ENCODE measurements at places on chromosomes 7 and 10.

DNA sequence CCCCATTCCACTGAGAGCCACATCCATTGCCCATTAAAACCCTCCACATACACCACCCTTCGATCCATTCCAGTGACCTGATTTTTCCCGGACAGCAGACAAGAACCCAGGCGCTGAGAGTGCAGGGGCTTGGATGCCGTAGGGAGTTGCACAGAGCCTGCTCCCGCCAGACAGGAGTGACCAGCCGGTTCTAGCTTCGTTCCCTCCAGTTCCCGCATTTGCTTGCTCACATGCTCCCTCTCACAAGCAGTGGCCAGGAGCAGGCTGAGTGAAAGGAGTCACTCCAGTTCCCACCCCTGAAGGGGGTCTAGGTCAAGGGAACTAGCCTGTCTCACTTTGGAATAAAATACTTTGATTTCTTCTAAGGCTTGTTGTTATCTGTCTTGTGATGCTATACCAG is 119.5 kb downstream of the SKIDA1 start:
- no peak for DNase-seq
- no peaks in the 10 kb centered on the region for H3K4me1 ChIP-seq
- H3K36me3 ChIP-seq, result no peaks in the 10 kb centered on the region
- no peak overlapping the region for H3K27ac ChIP-seq
- H3K27me3 ChIP-seq, result peaks cover 3% of the 10 kb centered on the region

GRCh38 chr10:118835682-118836326 is 81.0 kb upstream of the CACUL1 start:
- H3K4me3 ChIP-seq, result no peak overlapping the region
- no peak for DNase-seq
- peaks cover 3% of the 10 kb centered on the region for H3K4me1 ChIP-seq
- peaks cover 11% of the 10 kb centered on the region for H3K27me3 ChIP-seq

DNA sequence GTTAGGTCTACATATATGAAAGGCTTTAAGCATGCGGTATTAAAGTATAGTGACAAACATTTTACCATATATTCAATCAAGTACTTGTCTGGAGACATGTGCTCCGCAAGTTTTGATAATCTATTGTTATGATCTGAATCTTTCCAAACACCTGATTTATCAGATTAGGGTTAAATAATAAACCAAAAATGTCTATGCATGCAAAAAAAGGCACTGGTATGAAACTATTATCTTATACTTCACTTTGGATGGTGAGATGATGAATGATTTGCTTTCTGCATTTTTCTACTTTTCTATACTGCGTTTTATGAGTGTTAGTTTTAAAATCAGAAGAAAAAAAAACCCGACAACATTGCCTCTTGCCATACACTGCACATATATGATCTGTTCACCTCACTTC is 37.8 kb upstream of the FAM133B start:
- H3K27me3 ChIP-seq, result no peaks in the 10 kb centered on the region
- no peak for DNase-seq
- H3K36me3 ChIP-seq, result peaks cover 14% of the 10 kb centered on the region
- H3K4me1 ChIP-seq, result peaks cover 26% of the 10 kb centered on the region

GRCh38 chr10:45444976-45445898 is 71.2 kb downstream of the ALOX5 start:
- H3K27me3 ChIP-seq, result no peaks in the 10 kb centered on the region
- no peaks in the 10 kb centered on the region for H3K4me1 ChIP-seq
- no peak overlapping the region for H3K27ac ChIP-seq
- H3K4me3 ChIP-seq, result no peak overlapping the region
- H3K36me3 ChIP-seq, result peaks cover 45% of the 10 kb centered on the region

GRCh38 chr7:22241805-22242390 is 115.1 kb downstream of the RAPGEF5 start:
- peaks cover 7% of the 10 kb centered on the region for H3K36me3 ChIP-seq
- no peaks in the 10 kb centered on the region for H3K4me1 ChIP-seq
- no peak overlapping the region for H3K27ac ChIP-seq
- H3K4me3 ChIP-seq, result no peak overlapping the region
- no peaks in the 10 kb centered on the region for H3K27me3 ChIP-seq

GRCh38 chr10:26858707-26859034 is 2.1 kb downstream of the ABI1 start:
- peaks cover 3% of the 10 kb centered on the region for H3K27me3 ChIP-seq
- peak overlapping the region; percentile 98 for H3K4me3 ChIP-seq
- no peak for DNase-seq
- peaks cover 62% of the 10 kb centered on the region for H3K4me1 ChIP-seq

DNA sequence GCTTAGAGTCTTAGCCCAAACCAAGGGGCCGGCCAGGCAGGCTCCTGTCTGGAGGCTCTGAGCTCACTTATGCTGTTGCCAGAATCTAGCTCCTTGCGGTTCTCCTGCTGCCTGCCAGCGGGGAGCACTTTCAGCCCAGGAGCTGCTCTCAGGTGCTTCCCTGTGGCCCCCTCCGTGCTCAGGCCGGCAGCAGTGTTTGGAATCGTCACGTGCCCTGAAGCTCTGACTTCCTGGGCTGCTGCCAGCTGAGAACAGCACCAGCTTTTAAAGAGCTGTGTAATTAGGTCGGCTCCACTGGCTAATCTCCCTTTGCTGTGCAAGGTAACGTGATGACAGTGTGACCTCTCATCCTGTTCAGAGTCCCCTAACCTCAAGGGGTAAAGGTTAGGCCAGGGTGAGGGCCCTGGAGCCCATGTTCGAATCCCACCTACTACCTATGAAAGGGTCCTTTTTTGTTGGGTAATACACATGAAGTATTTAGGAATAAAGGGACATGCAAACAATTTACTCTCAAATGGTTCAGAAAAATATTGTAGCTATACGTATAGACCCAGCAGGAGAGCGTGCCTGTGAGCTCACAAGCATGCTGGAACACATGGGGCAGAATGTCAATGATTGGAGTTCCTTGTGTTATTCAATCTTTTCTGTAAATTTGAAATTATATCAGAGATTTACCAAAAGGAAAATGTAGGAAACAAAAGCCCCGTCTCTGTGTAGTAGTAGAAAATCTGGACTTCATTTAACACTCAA is 16.6 kb downstream of the ZNF862 start:
- no peak overlapping the region for H3K4me3 ChIP-seq
- H3K27me3 ChIP-seq, result no peaks in the 10 kb centered on the region
- DNase-seq, result no peak
- peaks cover 7% of the 10 kb centered on the region for H3K36me3 ChIP-seq
- H3K27ac ChIP-seq, result no peak overlapping the region
- H3K4me1 ChIP-seq, result no peaks in the 10 kb centered on the region

GRCh38 chr10:15370856-15371701 is at the start of gene FAM171A1:
Gene FAM171A1 (minus strand): TSS chr10:15371289. CDS start chr10:15371052, 237 bp downstream.
- H3K27ac ChIP-seq, result no peak within 1 kb of the TSS
- H3K36me3 ChIP-seq, result no peaks in the 10 kb centered on the region
- H3K4me3 ChIP-seq, result peak within 1 kb of the TSS; percentile 59
- peak; percentile 16 for DNase-seq
- H3K27me3 ChIP-seq, result peaks cover 53% of the 10 kb centered on the region

DNA sequence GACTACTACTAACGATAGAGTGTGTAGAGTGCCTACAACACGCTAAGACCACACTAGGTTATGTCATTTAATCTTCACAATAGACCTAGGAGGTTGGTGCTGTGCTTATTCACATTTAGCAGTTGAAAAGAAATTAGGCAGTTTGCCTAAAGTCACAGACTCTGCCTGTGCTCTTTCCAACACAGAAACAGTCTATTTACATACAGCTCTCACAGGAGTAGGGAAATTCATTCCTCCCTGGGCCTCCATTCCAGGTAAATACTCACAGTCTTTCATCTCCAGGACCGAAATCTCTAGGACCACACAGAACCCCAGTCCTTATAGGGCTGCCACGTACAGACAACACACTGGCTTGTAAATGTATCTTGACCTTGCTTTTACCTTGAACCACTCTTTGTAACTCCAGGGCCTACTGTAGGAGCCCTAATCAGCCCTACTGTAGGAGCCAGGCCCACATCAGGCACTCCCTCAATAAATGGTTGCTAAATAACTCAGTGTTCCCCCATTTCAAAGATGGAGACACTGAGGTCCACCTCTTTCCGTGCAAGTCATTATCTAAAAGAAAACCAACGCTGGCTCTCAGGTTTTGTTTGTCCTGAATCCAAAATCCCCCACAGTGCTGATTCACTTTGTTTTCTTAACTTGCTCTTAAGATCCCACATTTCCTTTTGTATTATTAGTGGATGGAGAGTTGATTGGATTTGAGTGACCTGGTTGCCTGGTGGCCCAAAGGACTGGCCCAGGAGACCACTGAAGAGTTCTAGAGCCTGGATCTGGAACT is 146.9 kb downstream of the KCNMA1 start:
- DNase-seq, result no peak
- H3K27ac ChIP-seq, result no peak overlapping the region
- H3K4me1 ChIP-seq, result peaks cover 17% of the 10 kb centered on the region
- no peaks in the 10 kb centered on the region for H3K27me3 ChIP-seq

DNA sequence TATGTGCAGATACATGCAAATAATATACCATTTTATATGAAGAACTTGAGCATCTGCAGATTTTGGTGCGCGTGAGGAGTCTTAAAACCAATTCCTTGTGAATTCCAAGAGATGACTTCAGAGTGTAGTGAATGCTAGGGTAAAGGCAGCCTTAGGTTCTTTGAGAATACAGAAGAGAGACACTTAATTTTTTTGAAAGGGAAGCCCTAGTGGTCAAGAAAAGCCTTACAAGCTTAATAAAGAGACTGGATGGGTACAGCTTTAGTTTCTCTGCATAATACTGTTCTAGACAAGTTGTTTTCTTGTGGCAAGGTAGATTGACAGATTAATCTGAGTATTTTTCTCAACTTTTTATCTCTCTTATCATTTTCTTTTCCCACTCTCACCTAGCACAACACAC is 636.5 kb downstream of the DNAJB9 start:
- H3K4me1 ChIP-seq, result no peaks in the 10 kb centered on the region
- H3K4me3 ChIP-seq, result no peak overlapping the region
- H3K36me3 ChIP-seq, result no peaks in the 10 kb centered on the region
- no peaks in the 10 kb centered on the region for H3K27me3 ChIP-seq

- H3K36me3 ChIP-seq, result no peaks in the 10 kb centered on the region
- DNase-seq, result no peak
- H3K27me3 ChIP-seq, result no peaks in the 10 kb centered on the region
- H3K4me3 ChIP-seq, result no peak overlapping the region
- no peaks in the 10 kb centered on the region for H3K4me1 ChIP-seq
- H3K27ac ChIP-seq, result no peak overlapping the region
Measured at GRCh38 chr7:81367326-81367931, 402.4 kb downstream of the HGF start.

DNA sequence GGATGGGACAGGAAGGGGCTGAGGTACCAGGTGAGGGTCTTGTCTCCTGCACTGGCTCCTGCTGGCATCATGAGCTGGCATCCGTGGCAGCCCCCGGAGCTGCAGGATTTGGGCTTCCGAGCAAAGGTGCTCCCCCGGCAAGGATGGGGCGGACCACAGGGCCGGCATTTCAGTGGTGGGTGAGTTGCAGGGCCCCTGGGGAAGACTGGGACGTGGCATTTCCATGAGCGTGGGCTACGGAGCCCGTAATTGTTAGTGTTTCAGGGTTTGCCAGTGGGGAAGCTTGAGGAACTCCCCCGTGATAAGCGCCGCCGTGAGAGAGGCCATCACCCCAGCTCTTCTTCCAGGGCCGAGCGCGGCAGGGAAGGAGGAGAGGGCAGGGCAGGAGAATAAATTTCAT is 235.6 kb downstream of the MGMT start:
- peaks cover 9% of the 10 kb centered on the region for H3K4me1 ChIP-seq
- DNase-seq, result no peak
- H3K27me3 ChIP-seq, result no peaks in the 10 kb centered on the region
- no peak overlapping the region for H3K27ac ChIP-seq

GRCh38 chr10:88966797-88967196 is 14.2 kb upstream of the ACTA2 start:
- no peak overlapping the region for H3K27ac ChIP-seq
- H3K36me3 ChIP-seq, result no peaks in the 10 kb centered on the region
- H3K27me3 ChIP-seq, result no peaks in the 10 kb centered on the region
- no peaks in the 10 kb centered on the region for H3K4me1 ChIP-seq

DNA sequence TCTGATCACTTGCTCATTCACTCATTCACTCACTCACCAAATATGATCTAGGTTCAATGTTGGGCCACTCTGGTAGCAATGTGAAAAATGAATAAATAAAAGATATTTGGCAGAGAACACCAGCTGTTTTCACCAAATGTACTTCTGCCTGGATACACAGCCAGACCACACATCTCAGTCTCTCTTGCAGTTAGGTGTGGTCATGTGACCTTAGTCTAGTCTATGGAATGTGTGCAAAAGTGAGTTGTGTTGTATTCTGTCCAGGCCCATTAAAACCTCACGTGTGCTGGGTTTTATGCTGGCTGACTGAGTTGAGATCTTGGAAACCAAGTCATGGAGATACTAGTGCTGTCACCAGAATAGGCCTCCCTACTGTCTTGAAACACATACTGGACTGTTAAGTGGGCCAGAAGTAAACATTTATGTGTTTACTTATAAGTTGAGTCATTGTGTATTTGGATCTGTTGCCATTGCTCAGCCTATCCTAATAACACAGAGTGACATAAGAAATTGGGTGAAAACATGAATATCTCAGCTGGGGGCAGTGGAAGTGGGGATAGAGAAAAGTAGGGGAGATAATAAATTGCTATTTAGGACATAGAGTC is 145.5 kb downstream of the PTEN start:
- no peak for DNase-seq
- no peak overlapping the region for H3K4me3 ChIP-seq
- H3K27me3 ChIP-seq, result no peaks in the 10 kb centered on the region
- no peaks in the 10 kb centered on the region for H3K4me1 ChIP-seq
- H3K36me3 ChIP-seq, result no peaks in the 10 kb centered on the region

- peak overlapping the region; percentile 24 for H3K27ac ChIP-seq
- H3K4me1 ChIP-seq, result peaks cover 50% of the 10 kb centered on the region
- peaks cover 1% of the 10 kb centered on the region for H3K36me3 ChIP-seq
- H3K4me3 ChIP-seq, result no peak overlapping the region
- DNase-seq, result no peak
- H3K27me3 ChIP-seq, result peaks cover 2% of the 10 kb centered on the region
Measured at GRCh38 chr7:5238500-5238899, 44.2 kb upstream of the SLC29A4 start.

DNA sequence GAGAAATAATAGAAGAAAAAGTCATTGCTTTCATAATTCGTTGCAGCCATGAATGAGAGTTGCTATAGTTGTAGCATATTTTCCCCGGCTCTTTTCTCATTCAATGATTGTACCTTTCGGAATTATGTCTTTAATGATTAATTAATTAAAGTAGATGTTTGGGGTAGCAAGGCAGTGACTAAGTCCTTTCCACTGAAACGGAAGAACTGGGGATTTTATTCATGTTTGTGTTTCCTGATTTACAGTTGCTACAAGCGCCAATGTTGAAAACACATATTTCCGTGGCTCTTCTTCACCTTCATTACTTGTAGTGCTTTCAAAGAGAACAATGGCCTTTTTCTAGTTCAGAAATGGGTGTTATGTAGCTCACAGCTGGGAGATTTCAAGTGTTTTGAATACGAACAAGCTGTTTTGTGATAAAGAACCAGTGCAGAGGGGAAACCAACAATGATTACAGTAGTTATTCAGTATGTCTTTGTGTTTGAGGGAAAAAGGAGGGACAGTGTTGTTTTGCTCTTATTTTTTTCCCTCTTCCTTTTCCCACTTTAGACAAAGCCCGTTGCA is 153.5 kb downstream of the NSUN6 start:
- H3K36me3 ChIP-seq, result no peaks in the 10 kb centered on the region
- H3K27ac ChIP-seq, result no peak overlapping the region
- no peaks in the 10 kb centered on the region for H3K4me1 ChIP-seq
- H3K4me3 ChIP-seq, result no peak overlapping the region
